Activated T-cell treated with anti-CD3 and anti-CD28 coated beads for 4 hours (primary cell): ENCODE measurements at places on chromosomes 2 and 18.

DNA sequence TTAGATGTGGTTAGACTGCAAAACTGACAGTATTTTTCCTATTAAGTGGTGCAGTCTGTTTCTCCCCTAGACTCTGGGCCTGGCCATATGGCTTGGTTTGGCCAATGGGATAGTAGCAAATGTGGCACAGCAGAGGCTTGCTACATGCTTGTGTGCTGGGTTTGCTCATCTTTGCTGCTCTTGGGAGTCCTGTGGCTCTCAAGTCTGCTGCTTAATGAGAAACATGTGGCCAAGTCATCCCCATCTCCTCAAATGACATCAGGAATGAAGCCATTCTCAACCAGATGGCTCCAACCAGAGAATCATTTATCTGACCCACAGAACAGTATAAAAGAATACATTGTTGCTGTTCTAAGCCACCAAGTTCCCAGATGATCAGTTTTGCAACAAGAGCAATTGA is 57.1 kb upstream of the PAX3 start:
- no peak for DNase-seq

DNA sequence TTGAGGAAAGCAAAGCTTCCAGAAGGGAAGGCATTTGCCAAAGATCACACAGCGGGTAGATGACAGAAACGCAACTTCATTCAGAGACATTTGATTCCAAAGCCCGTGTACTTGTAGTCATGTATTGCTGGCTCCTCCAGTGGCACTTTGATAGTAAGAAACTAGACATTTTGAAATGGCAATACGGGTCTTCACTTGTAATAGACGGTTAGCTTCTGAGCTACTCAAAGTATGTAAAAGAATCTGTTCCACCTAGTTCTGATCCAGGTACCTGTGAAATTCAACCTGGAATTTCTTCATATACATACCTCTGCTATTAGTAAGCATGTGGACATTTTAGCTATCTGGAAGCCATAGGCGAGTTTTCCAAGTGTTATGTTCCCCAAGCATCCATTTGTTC is 1.7 kb upstream of the MYOM1 start:
- DNase-seq, result no peak

GRCh38 chr2:182694189-182694588 is 21.9 kb upstream of the DNAJC10 start:
- DNase-seq, result no peak

GRCh38 chr2:151306621-151307020 is 17.2 kb upstream of the NMI start:
- no peak for DNase-seq

- DNase-seq, result no peak
Measured at GRCh38 chr2:135600915-135601314, 69.6 kb downstream of the R3HDM1 start.

GRCh38 chr2:166068981-166069380 is 58.8 kb downstream of the SCN1A start:
- no peak for DNase-seq

DNA sequence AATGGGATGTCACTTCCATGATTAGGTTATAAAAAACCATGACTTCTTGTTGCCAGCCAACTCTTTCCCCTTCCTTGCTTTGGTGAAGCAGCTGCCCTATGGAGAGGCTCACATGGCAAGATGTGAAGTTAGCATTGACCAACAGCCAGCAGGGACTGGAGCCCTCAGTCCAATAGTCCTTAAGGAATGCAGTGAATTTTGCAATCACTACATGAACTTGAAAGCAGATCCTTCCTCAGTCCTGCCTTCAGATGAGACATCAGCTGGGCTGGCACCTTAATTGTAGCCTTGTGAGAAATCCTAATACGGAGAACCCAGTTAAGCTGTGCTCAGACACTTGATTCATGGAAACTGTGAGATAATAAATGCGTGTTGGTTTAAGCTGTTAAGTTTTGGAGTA is 61.8 kb downstream of the ATP8B1 start:
- DNase-seq, result no peak

- peak; percentile 28 for DNase-seq
Measured at GRCh38 chr2:1162768-1163584, 212.3 kb downstream of the SNTG2 start.

- no peak for DNase-seq
Measured at GRCh38 chr18:53489266-53489665, 735.2 kb downstream of the MBD2 start.

- no peak for DNase-seq
Measured at GRCh38 chr2:65881592-65881991, 449.2 kb upstream of the SPRED2 start.

DNA sequence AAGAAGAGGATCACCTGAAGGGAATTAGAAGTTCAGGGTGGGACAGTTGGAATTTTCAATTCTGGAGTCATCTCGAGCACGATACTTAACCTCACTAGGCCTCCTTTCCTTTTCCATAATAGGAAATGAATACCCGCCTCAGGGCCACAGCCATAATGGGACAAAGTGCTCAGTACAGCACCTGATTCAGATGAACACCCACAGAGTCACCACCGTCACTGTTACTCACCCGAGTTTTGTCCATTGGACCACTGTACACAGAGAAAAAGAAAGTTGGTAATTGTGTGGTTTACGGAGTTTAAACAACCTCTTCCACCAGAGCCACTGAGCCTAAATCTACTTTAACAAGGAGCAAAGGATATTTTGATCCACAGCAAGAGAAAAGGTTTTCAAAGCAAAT is 122.0 kb upstream of the NDUFV2 start:
- no peak for DNase-seq

GRCh38 chr18:61334951-61335683 is 1.9 kb downstream of the CDH20 start:
- no peak for DNase-seq

- no peak for DNase-seq
Measured at GRCh38 chr2:200779214-200779613, 32.5 kb upstream of the BZW1 start.

DNA sequence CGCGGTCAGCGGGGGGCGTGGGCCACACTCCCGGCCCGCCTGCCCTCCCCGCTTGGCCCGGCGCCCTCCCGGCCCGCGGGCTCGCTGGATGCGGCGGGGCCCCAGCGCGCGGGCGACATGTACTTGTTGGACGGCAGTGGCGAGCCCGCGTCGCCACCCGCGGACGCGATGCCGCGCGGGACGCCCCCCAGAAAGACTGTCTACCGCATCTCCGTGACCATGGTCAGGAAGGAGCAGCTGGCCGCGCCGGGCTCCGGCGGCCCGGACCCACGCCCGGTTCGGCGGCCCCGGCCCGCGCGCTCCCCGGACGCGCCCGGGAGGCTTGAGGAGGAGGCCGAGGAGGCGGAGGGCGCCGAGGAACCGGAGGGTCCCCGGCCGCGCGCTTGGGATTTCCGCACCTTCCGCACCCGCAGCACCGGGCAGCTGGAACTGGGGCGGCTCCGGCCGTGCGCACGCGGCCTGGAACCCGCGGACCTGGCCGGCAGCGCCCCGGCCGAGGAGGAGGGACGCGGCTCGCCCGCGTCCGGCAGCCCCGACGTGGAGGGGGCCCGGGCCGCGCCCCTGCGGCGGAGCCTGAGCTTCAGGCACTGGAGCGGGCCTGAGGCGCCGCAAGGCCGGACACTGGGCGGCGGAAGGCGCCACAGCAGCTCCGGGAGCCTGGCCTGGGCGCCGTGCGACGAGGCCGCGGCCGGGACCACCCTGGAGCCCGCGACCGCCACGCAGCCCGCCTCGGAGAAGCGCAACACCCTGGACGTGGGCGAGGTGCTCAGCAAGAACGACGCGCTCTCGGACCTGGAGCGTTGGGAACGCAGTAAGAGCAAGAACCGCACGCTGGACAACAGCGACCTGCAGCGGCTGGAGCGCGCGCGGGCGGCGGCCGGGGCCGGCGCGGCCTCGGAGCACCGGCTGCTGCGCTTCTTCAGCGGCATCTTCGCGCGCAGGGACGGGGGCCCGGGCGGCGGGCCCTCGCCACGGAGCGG is 176.4 kb downstream of the AGAP1 start:
- no peak for DNase-seq

GRCh38 chr2:128444121-128444771 is 125.6 kb upstream of the HS6ST1 start:
- DNase-seq, result no peak

- no peak for DNase-seq
Measured at GRCh38 chr18:62518460-62519375, 4.1 kb upstream of the ZCCHC2 start.

GRCh38 chr2:60486551-60486950 is 66.9 kb downstream of the BCL11A start:
- no peak for DNase-seq

- no peak for DNase-seq
Measured at GRCh38 chr18:1663879-1664705, 759.4 kb downstream of the ADCYAP1 start.

- DNase-seq, result no peak
Measured at GRCh38 chr2:64092502-64092901, 51.7 kb downstream of the PELI1 start.

- DNase-seq, result no peak
Measured at GRCh38 chr18:10892786-10893185, 256.6 kb downstream of the PIEZO2 start.

- DNase-seq, result no peak
Measured at GRCh38 chr2:172096626-172097547, 5.8 kb downstream of the DLX2 start.

DNA sequence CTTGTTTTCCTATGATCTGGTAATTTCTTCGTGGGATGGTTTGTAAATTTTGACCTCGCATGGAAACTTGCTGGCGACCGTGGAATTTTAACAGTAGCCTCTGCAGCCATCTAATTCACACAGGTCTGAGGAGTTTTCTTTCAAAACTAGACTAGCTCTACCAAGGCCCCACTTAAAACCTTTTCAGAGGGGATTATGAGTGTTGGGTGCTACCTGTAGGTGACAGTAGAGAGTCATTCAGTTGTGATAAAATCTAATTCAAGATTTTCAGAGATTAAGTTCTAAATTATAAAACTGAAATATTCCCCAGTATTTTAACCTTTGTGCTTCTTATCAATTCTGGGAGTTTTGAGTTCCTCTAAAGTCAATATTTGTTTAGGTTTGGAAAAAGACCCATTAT is 31.0 kb downstream of the THSD7B start:
- no peak for DNase-seq

DNA sequence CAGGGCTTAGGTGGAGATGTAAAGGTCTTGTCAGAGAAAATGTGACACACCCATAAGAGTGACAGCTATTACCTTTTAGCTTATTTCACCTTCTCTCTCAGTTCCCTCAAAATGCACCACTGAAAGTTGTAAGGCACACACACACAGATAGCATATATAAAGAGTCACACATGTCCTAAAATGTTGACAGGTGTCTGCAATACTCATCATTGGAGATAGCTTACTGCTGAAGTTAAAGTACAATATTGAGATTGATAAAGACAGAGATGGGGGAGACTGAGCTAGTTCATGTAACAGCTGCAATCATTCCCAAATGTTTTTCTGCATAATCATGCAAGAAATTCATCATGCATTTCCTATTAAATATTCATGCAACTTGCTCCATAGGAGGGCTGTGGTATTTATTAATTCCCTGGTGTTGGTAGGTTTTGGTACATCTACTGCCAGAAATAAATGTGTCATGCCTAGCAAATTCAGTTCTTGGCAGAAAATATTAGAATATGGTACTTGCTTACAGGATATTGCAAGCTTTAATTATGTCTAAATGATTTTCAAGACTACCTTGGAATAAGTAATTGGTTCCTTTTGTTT is 118.8 kb upstream of the RBMS1 start:
- DNase-seq, result no peak
